Stimulated activated CD4-positive, alpha-beta T cell treated with anti-CD3 and anti-CD28 coated beads, Interleukin-2, amount 100 ng/mL, for 24 hours (primary cell): ENCODE measurements at places on chromosomes 1 and 21.

DNA sequence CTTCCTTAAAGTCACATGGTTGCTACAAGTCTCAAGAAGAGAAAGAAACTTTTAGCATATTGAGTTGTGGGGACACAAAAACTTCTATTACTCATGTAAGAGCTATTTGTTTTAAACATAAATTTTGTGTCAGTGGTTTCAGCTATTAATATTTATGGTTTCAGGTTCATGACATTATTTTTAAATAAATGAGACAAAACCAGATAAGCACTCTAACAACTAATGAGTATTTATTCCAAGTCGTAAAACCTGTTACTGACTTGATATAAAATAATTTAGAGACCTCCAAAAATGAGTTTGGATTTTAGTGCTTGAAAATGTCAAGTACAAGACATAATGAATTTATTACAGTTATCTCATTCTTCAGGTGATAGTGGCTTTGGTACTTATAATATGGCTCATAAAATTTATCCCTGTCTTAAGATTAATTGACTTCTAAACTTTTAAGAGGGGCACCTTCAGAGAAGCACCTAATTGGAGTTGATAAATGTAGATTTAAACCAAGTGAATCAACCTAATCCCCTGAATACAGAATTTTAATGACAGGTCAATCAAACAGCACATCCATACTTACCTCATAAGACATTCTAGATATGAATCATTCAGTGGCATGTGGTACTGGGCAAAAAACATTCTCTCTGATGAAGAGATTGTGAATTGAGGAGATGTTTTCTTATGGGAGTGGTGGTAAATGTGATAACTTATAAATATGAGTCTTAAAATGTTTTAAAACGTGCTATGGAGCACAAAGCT is 167.7 kb upstream of the PTGFR start:
- DNase-seq, result no peak

DNA sequence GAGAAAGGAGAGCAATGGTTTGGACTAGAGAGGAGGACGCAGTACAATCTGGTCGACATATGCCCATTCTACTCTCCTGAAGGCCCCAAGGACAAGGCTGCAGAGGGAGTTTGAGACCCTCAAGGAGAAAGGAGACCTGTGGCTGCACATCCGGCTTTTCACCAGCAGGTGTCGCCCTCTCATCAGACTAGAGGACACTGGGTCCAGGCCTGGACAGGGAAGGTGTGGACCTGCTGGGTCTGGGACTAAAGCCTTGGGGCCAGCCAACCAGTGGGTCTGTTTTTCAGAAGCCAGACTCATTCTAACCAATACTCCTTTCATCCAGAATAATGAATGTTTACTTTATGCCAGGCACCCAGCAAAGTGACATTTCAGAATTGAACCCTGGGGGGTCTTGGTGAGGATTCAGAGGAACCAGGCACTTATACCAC is 5.0 kb downstream of the SRARP start:
- peak; percentile 82 for DNase-seq

DNA sequence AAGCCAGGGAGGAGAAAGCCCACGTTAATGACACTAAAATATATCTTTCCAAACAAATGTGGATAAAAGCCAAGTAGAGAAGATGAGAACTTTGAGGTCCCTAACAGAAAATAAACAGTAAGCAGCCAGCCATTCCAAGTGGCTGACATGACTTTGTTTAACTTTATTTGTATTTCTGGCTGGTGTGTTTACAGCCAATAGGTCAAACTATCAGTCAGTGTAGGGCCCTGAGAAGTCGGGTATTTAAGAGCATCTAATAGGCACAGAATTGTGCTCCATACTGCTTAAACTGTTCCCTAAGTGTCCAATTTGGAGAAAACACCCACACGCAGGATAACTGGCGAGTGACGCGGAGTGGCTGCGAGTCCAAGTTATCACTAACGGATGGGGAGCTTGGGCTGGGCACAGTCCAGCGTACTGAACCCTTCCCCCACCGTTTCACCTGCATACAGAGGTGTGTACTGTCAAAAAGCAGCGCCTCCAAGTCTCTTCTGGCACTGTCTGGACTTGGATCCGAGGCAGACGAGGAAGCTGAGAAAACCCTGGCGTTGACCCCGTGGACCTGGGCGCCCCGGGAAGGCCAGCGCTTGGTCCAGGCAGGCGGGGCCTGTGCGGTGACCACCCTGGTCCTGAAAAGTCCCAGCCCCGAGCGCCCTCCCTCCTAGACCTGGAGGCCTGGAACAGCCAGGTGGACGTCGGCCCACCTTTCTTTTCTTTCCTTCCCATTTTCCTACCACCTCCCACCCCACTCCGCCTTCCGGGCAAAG is 662 bp upstream of the LGALS8 start:
- no peak for DNase-seq

DNA sequence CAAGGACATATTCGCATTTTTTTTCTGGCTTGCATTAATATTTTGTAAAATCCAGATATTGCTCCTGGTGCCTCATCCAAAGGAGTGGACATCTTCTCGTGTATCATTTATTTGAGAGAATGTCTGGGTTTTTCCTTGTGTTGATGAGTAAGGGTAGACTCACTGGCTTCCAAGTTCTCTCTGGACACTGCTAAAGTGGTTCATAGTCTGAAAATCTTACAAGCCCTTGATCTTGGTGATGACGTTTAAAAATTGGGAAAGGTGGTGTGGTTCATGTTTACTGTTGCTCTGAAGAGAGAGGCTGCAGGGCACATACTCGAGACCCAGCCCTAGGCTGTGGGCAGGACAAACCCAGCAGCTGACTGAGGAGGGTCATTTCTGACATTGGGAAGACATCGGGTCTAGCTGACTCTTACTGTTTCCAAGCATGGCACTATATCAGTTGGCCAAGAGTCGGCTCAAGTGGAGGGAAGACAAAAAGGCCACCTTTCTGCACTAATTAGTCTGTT is 296.2 kb downstream of the LMX1A start:
- DNase-seq, result no peak

GRCh38 chr21:45423201-45423955 is 18.4 kb downstream of the COL18A1 start:
- DNase-seq, result no peak

GRCh38 chr1:231410036-231410612 is 12.0 kb downstream of the EGLN1 start:
- no peak for DNase-seq

GRCh38 chr1:79052829-79053449 is 46.4 kb upstream of the ADGRL4 start:
- no peak for DNase-seq

GRCh38 chr1:31650161-31651088 is 5.7 kb upstream of the PEF1 start:
- no peak for DNase-seq

DNA sequence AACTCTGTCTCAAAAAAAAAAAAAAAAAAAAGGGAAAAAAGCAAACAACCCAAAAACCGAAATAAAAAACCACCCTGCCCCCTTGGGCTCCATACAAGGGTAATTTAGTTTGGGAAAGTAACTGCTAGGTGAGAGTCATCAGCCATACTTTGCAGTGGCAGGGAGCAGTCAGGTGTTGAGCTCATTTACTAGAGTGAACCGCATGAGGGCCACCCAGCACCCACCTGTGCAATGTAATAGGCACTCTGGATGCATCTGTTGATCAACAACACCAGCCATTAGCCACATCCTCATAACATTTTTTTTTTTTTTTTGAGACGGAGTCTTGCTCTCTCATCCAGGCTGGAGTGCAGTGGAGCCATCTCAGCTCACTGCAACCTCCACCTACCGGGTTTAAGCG is 9.1 kb downstream of the INAVA start:
- DNase-seq, result no peak

DNA sequence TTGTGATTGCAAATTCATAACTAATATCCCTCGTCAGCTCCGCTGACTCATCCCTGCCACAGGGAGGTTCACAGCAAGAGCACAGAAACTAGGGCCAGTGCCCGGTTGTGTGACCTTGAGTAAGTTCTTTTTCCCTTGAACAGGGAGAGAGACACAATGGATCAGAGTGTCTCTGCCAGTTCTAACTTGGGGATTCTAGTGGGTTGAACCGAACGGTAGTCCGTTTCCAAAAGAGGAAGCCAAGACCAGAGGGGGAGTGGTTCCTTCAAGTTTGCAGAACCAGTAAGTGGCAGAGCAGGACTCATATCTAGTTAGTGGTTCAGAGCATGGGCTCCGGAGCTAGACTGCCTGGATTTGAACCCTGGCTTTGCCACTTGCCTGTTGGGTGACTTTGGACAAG is 4.9 kb upstream of the SHISA4 start:
- no peak for DNase-seq

DNA sequence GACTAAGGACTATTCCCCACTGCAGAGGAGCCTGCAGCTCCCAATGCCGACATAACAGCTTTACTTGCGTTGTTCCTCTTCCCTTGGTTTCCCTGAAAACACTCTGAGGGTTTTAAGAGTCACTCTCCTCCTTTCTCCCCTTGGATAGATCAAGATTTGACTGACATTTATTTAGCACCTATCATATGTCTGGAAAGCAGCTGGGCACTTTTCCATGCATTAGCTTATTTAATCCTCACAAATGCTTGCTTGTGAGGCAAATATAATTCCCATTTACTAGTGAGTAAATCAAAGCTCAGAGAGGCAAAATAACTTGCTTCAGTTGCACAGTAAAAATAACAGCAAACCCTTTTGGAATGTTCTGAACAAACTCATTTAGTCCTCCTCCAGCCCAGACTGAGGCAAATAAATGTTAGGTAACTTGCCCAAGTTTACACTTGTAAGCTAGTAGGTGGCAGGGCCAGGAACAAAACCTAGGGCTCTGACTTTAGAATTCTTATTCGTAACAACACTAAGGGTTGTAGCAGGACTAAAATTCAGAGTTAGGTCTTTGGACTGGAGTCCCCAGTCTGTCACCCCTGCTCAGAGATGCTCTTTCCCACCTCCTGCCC is 81.4 kb downstream of the KCND3 start:
- no peak for DNase-seq

DNA sequence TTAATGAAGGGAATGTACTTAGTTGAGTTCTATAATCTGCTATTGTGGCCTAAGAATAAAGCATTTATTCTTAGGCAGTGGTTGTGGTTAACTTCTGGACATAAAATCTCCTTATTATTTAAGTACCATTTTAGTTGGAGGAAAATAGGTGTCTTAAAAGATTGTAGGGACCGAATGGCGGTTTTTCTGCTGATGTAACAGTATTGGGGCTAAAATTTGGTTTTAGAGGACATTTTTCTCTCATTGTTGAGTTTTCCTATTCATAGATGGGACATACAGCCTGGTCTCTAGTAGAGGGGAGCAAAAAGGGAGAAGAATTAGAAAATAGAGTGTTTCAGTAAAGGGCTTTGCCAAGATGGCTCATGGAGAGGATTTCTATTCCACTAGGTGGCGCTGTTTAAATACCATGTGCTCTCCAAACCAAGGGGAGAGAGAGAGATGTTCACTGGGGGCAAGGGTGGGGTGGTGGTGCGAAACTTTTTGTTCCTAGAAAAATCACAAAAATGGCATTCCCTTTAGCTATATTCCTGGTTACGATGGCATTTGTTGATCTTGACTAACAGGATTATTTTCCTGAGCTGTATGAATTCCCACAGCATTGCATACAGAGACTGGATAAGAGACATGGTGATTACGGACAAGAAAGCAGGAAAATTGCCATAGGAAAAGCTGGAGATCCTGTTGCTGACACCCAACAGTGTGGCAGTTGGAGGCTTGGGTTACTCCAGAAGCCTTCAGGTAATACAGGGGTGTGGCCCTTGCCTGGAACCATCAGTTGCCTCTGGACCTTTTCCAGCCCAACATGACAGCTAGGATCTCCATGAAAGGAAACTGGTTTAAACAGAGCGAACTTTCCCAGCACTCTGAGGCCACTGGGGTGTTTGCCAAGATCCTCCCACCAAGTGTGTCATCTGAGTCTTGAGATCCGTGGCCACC is 18.2 kb upstream of the FCGR2A start:
- peak; percentile 49 for DNase-seq

DNA sequence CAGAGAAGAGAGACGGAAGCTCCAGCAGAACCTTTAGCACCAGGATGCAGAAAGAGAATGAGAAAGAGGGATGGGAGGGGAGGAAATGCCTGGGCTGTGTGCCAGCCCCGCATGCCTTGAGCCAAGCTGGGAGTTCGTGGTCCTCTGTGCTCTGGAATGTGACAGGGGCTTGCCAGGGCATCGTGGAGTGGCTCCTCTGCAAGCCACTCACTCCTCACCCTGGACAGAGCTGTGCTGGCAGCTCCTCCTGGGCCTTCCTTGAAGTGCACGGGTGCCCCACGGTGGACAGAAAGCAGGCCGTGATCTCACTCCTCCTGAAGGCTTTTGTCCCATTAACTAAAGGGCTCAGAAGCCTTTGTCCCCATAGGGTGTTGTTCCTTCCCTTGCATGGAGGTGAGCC is 34.8 kb upstream of the PRELP start:
- no peak for DNase-seq

DNA sequence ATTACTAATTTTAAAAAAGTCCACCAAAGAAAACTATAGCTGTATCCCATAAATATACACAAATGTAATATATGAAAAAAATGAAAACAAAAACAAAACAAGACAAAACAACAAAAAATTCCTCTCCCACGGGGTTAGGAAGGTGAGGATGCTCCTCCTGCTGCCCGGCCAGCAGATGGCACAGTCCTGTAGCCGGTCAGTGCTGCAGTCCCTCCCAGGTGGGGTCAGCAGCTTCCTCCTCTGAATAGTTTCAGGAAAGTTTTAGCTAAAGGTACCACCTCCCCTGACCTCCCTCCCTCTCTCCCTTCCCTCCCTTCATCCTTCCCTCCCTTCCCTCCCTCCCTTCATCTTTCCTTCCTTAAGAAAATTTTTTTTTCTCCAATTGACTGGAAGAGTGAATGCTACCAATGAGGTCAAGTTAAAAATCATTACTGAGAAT is 67.8 kb upstream of the BCL10 start:
- DNase-seq, result no peak

GRCh38 chr1:99784143-99784542 is 17.7 kb upstream of the FRRS1 start:
- no peak for DNase-seq

GRCh38 chr1:6384962-6385361 is 8.6 kb downstream of the ACOT7 start:
- DNase-seq, result no peak

GRCh38 chr1:167157114-167157513 is 63.2 kb downstream of the STYXL2 start:
- no peak for DNase-seq

DNA sequence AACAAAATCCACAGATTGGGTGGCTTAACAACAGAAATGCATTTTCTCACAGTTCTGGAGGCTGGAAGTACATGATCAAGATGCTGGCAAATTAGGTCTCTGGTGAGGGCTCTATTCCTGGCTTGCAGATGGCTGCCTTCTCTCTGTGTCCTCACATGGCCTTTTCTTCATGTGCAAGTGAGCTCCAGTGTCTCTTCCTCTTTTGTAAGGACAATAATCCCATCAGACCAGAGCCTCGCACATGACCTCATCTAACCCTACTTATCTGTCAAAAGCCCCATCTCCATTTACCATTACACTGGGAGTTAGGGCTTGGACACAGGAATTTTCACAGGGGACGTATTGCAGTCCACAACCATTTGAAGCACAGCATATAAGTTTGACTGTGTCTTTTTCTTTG is 181.6 kb downstream of the NEGR1 start:
- DNase-seq, result no peak

DNA sequence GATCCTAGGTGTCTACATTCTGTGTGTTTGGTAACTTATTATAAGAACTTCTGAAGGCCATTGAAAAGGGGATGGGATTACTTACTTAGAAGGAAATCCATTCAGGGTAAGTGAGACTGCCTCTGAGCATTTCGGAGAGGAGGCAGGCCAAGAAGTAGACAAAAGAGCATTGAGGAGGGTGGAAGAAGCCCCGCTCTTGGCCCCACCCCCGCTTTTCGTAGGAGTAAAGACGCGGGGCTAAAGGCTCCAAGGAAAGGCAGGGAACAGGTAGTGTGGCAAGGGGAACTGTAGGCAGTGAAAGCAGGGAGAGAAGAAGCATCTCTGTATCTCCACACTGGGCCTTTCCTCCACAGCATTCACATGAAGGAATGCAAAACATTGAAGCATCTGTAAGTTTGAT is 51.8 kb upstream of the GRIK1 start:
- no peak for DNase-seq
